ENCODE measurements at places on chromosomes 5 and 9.

DNA sequence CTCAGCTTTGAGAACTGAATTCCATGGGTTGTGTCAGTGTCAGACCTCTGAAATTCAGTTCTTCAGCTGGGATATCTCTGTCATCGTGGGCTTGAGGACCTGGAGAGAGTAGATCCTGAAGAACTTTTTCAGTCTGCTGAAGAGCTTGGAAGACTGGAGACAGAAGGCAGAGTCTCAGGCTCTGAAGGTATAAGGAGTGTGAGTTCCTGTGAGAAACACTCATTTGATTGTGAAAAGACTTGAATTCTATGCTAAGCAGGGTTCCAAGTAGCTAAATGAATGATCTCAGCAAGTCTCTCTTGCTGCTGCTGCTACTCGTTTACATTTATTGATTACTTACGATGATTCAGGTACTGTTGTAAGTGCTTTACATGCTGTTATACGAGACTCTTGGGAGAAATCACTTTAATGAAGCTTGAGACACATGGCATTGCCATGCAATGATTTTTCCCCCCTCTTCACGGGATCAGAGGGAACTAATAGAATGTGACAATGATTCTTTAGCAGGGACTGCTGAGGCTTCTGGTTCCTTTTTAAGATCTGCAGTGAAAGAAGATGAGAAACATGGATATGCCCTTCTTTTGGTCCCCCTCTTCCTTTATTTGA lies 63.8 kb downstream of the PTTG1 start:
- no peak for DNase-seq

DNA sequence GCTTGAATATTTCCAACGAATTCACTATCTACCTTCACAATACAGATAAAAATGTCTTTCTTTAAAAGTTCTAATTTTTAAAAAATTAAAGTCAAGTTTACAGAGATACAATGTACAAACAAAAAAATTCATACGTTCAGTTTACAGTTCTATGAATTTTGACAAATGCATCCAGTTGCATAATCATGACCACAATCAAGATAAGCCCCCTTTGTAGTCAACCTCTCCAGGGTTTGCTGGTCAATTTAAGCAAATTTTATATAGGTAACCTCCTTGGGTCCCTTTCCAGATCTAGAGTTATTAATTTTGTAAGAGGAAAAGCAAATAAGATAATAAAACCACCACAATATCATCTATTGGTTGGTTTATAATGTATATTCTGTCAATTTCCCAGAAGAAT lies 76.3 kb downstream of the MRPS27 start:
- no peak for DNase-seq

GRCh38 chr9:22529426-22530199 lies 83.0 kb downstream of the DMRTA1 start:
- DNase-seq: no peak

- no peak for DNase-seq
These were observed 256.8 kb upstream of the TNC start for GRCh38 chr9:115374724-115375268.

- no peak for DNase-seq
These were observed 5.7 kb downstream of the PAM start for GRCh38 chr5:102760815-102761214.

GRCh38 chr9:130104491-130105193 lies 50.9 kb downstream of the GPR107 start:
- no peak for DNase-seq

All from stimulated activated CD4-positive, alpha-beta T cell treated with anti-CD3 and anti-CD28 coated beads, Interleukin-4, amount 100 ng/mL, for 48 hours (primary cell).